ENCODE measurements at places on chromosomes 1 and 21. TPM values are rescaled to one million over a fixed set of nuclear protein-coding genes. Genes with fewer than 3 reads are reported as not detected.

DNA sequence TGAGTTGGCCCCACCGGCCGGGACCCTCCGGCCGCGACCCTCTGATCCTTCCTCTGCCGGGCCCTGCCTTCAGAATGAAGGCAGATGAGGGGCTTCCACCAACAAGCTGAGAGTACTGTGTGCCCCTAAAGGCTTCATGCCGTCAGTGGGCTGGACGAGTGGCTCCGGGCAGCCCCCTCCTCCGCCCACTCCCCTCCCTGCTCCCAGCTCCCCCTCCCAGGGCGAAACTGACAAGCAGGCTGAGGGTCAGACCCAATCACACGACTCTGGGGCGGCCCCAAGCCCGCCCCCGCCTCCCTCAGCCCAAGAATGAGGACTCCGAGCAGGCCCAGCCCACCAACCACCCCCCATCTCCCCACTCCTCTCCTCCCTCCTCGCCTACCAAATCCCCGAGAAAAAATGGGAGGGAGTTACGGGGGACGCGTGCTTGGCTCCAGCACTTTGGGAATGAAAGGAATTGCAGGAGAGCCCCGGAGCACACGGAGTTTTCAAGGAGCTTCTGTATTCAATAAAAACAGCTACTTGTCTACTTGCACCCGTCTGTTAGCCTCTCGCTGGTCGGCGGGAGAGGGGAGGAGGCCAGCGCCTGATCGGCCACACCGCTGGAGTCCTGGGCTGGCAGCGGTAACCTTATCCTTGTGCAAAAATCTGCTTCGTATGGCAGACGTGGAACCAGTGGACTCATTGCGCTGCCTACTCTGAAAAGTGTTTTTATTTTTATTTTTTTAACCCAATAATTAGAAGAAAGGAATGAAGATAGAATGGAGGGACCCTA lies at the start of gene COL11A1:
COL11A1 (minus strand) TSS at position 147 of the 775 bp plus-strand sequence. CDS start 344 bp downstream, outside the sequence.
- H3K27ac ChIP-seq: no peak within 1 kb of the TSS
- DNase-seq: no peak
- peaks cover 5% of the 10 kb centered on the region for H3K4me1 ChIP-seq
- H3K36me3 ChIP-seq: no peaks in the 10 kb centered on the region
- H3K4me3 ChIP-seq: no peak within 1 kb of the TSS

- no peak for DNase-seq
- H3K4me1 ChIP-seq: peaks cover 8% of the 10 kb centered on the region
- no peak overlapping the region for H3K27ac ChIP-seq
- peaks cover under 1% of the 10 kb centered on the region for H3K36me3 ChIP-seq
- no peaks in the 10 kb centered on the region for H3K27me3 ChIP-seq
- no peak overlapping the region for H3K4me3 ChIP-seq
These were observed 27.7 kb downstream of the TEX35 start for GRCh38 chr1:178540646-178541045.

DNA sequence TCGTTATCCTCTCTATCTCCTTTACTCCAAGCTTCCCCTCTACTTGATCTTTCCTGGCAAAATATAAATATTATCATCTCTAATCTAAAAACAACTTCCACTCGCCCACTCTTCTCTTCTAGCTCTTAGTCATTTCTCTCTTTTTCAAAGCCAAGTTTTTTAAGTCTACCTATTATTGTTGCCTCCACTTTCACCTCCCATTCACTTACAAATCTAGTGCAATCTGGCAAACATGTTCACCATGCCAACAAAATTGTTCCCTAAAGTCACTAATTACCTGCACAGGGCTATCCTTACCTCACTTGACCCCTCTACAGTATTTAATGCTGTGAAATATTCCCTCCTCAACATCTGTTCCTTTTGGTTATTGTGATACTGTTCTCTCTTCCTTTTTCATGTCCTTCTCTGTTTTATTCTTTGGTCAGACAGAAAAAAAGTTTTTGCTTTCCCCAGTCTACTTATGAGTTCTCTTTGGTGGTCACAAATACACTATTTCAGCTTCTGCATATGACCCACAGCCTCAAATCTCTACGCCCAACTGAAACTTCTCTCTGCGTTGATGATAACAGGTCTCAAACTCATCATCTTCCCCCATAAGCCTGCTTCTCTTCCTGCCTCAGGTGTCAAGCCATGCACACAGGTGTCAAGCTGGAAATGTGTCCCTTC lies 31.9 kb upstream of the RAP1A start:
- H3K27ac ChIP-seq: no peak overlapping the region
- H3K27me3 ChIP-seq: no peaks in the 10 kb centered on the region

DNA sequence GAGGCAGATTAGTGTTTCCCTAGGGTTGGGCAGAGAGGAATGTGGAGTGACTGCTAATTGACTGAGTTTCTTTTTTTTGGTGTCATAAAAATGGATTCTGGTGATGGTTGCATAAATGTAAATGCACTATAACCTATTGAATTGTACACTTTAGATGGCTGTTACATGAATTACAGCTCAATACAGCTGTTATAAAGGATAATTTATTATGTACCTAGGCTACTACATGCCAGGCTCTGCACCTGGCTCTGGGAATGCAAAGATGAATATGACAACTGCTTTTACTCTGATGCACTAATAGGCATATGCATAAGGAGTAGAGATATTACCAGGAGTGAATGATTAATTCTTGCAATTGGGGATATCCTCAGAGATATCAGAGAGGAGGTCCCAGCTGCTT lies 345.3 kb downstream of the PTBP2 start:
- no peak overlapping the region for H3K27ac ChIP-seq
- no peak for DNase-seq
- no peaks in the 10 kb centered on the region for H3K36me3 ChIP-seq
- no peak overlapping the region for H3K4me3 ChIP-seq

- no peak overlapping the region for H3K4me3 ChIP-seq
- peaks cover 4% of the 10 kb centered on the region for H3K4me1 ChIP-seq
- H3K27ac ChIP-seq: no peak overlapping the region
- H3K27me3 ChIP-seq: no peaks in the 10 kb centered on the region
- H3K36me3 ChIP-seq: no peaks in the 10 kb centered on the region
- no peak for DNase-seq
These were observed 62.0 kb downstream of the SYT6 start for GRCh38 chr1:114091711-114092110.

GRCh38 chr1:150010393-150011115 lies at the start of gene OTUD7B:
TSS of gene OTUD7B (minus strand) at chr1:150010726. CDS start at chr1:149977510, 33,216 bp downstream.
- H3K4me1 ChIP-seq: peaks cover 35% of the 10 kb centered on the region
- H3K36me3 ChIP-seq: peaks cover 24% of the 10 kb centered on the region
- peak; percentile 82 for DNase-seq
- H3K27ac ChIP-seq: peak within 1 kb of the TSS; percentile 99
- peak within 1 kb of the TSS; percentile 99 for H3K4me3 ChIP-seq

GRCh38 chr1:22826604-22827580 lies 116.3 kb downstream of the EPHB2 start:
- H3K4me1 ChIP-seq: no peaks in the 10 kb centered on the region
- H3K27me3 ChIP-seq: no peaks in the 10 kb centered on the region
- DNase-seq: no peak
- no peak overlapping the region for H3K4me3 ChIP-seq
- no peak overlapping the region for H3K27ac ChIP-seq
- no peaks in the 10 kb centered on the region for H3K36me3 ChIP-seq

DNA sequence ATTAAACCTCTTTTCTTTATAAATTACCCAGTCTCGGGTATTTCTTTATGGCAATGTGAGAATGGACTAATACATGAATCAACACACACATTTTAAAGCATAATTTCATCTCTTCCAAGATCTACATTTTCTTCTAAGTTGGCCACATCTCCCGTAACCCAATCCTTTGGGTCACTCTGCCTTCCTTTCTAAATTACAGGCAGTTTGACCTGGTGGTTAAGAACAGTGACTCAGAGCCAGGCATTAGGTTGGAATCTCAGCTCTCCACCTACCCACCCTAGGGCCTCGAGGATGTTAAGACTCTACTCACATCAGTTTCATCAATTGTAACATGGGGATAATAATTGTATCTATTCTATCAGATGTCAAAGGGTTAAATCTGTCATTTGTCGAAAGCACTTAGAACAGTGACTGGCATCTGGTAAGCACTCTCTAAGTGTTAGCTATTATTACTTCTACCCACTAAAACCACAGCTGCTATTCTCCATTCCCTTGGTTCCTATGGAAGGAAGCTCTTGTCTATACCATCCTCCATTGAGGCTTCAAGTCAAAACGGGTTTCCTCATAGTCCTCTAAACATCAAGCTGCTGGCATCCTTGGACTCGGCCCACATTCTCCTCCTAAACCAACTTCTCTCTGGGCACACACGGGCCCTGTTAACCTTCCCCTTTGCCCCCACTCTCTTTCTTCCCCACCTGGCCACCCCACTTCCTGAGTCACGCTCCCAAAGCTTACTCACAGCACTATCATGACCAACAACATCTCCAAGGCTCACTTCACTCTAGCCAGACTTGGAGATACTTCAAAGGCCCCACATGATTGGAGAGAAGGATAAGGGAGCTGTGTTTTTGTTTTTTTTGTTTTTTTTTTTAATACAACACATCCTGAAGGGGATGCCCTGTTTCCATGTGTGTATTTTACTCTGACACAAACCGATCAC lies 116.9 kb downstream of the TGFBR3 start:
- H3K27ac ChIP-seq: no peak overlapping the region
- no peak overlapping the region for H3K4me3 ChIP-seq
- H3K36me3 ChIP-seq: peaks cover 2% of the 10 kb centered on the region
- no peaks in the 10 kb centered on the region for H3K27me3 ChIP-seq
- DNase-seq: no peak

- DNase-seq: no peak
- no peak overlapping the region for H3K4me3 ChIP-seq
- no peaks in the 10 kb centered on the region for H3K4me1 ChIP-seq
- H3K27me3 ChIP-seq: no peaks in the 10 kb centered on the region
- no peak overlapping the region for H3K27ac ChIP-seq
These were observed 129.1 kb downstream of the PIK3R3 start for GRCh38 chr1:46003315-46003714.

GRCh38 chr1:47915677-47916353 lies 81.4 kb downstream of the TRABD2B start:
- H3K4me1 ChIP-seq: no peaks in the 10 kb centered on the region
- H3K27ac ChIP-seq: no peak overlapping the region
- DNase-seq: no peak
- no peaks in the 10 kb centered on the region for H3K36me3 ChIP-seq
- no peak overlapping the region for H3K4me3 ChIP-seq

- H3K4me3 ChIP-seq: no peak overlapping the region
- no peaks in the 10 kb centered on the region for H3K4me1 ChIP-seq
- no peak for DNase-seq
These were observed 57.1 kb downstream of the GIPC2 start for GRCh38 chr1:78102916-78103315.

- H3K27ac ChIP-seq: no peak overlapping the region
- H3K4me1 ChIP-seq: no peaks in the 10 kb centered on the region
- DNase-seq: no peak
- H3K36me3 ChIP-seq: peaks cover 23% of the 10 kb centered on the region
- no peaks in the 10 kb centered on the region for H3K27me3 ChIP-seq
These were observed 202.4 kb upstream of the L1TD1 start for GRCh38 chr1:61992257-61992656.

- peak overlapping the region; percentile 92 for H3K27ac ChIP-seq
- peak overlapping the region; percentile 63 for H3K4me3 ChIP-seq
- DNase-seq: no peak
- no peaks in the 10 kb centered on the region for H3K27me3 ChIP-seq
- peaks cover 91% of the 10 kb centered on the region for H3K4me1 ChIP-seq
- peaks cover 2% of the 10 kb centered on the region for H3K36me3 ChIP-seq
These were observed 112.1 kb downstream of the RUNX1 start for GRCh38 chr21:34936883-34937563.

- H3K4me1 ChIP-seq: no peaks in the 10 kb centered on the region
- no peaks in the 10 kb centered on the region for H3K36me3 ChIP-seq
- H3K4me3 ChIP-seq: no peak overlapping the region
- no peak overlapping the region for H3K27ac ChIP-seq
- DNase-seq: no peak
These were observed 63.7 kb downstream of the NAV1 start for GRCh38 chr1:201602413-201603265.

DNA sequence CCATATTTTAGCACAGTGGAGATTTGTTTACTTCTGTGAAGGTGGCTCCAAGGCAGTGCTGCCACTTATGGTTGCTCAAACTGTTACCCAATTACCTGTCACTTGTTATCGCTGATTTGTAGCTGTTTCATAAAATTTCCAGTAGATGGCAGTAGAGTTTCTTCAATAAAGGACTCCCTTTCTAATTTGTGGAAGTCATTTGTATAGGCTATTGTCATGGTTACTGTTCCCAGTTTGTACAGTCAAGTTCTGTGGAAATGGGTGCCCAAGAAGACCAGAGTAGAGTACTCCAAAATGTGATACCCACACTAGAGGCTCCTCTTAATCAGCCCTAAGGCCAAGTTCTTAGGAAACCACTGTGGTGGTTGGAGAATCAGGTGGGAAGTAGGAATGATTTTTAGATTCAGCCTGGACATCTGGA lies 186.1 kb downstream of the CLEC20A start:
- peaks cover 22% of the 10 kb centered on the region for H3K27me3 ChIP-seq
- no peak overlapping the region for H3K4me3 ChIP-seq
- no peak for DNase-seq
- H3K4me1 ChIP-seq: no peaks in the 10 kb centered on the region
- H3K36me3 ChIP-seq: no peaks in the 10 kb centered on the region
- no peak overlapping the region for H3K27ac ChIP-seq

DNA sequence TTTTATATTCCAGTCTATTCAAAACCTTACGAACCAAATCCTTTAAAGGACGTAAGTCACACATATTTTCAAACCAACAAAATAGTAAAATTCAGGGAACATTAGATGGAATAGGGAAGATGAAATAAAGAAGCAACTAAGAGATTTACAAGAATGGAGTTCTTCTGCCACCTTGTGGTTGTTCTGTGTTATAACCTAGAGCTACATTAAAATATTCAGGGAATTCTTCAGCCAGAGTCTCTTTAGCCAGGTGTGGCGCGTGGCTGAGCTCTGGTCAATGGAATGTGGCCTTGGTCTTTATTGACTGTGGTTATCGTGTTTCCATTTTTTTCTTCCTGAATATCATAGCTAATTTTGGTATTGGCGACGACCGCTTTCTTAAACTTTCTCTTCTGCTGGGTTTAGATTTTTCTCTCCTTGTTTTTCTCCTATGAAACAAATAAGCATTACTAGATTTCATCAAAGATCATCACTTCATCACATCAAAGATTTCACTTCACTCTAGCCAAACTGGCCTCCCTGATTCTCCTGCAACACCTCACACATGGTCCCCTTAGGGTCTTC lies 221.3 kb downstream of the MRPL39 start:
- H3K36me3 ChIP-seq: peaks cover 6% of the 10 kb centered on the region
- DNase-seq: no peak
- no peak overlapping the region for H3K27ac ChIP-seq
- peaks cover 8% of the 10 kb centered on the region for H3K4me1 ChIP-seq

RGS8 gene
- not detected for total RNA-seq

STIL gene
- total RNA-seq: 28.0 TPM

NTMT2 gene
- total RNA-seq: not detected

DISP3 gene
- 0.20 TPM for total RNA-seq

KANK4 gene
- total RNA-seq: not detected

S100PBP gene
- 24.6 TPM for total RNA-seq

KCNJ15 gene
- total RNA-seq: 1.1 TPM

PODN gene
- not detected for total RNA-seq

ZFP69B gene
- total RNA-seq: 8.3 TPM

SAMD13 gene
- 0.84 TPM for total RNA-seq

BTBD19 gene
- total RNA-seq: 8.1 TPM
